Sigmoid colon (tissue), 7 donors: ENCODE measurements at places on chromosomes 12 and 14.

DNA sequence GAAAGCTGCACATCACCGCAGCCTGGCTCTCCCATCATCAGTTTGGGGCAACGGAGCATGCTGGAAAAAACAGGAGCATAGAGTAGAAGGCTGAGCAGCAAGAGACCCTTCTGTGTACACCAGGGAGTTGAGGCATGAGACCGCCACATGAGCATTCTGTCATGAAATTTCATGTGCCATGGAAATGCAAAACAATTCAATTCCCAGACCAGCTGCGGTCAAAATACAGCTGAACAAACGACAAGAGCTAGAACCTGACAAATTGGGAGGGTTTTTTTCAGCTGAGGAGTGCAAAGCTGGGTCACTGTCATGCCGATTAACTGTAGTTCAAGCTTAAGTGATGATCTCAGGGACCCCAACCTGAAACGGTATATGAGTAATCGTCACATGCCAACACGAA lies 37.1 kb downstream of the TMEM30B start:
- DNase-seq: no peak

DNA sequence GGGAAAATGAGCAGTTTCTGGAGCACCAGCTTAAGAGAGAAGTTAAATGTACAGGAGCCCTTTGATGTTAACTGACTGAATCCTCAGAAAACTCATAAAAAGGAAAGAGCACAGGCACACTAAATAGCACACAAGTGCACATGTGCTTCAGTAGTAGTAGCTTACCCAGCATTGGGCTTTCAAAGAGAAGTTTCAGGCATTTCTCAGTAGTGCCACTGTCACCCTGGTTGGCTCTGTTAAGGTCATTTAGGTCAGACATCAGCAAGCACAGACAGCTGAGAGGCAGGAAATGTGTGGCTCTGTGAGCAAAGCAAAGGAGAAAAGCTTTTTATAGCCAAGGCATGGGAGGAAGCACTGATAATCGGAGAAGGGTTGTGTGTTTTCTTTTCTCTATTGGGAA lies 96.3 kb upstream of the HIF1A start:
- no peak for DNase-seq

DNA sequence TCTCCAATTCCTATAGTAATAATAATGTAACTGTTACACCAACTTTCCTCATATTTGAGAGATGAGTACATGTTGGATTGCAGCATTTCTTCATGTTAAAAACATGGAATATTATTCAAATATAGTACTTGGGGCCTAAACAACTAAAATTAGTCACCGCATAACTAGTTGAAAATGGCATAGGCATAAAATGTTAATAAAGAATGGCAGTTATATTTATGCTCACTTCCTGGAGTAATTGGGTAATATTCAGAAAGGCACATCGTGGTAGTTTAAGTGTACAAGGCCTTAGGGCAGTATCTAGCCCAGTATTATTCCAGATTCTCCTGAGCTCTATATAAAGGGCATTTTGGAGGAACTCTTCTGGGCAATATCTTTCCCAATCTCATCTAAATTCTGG lies 46.0 kb downstream of the ERGIC2 start:
- no peak for DNase-seq

DNA sequence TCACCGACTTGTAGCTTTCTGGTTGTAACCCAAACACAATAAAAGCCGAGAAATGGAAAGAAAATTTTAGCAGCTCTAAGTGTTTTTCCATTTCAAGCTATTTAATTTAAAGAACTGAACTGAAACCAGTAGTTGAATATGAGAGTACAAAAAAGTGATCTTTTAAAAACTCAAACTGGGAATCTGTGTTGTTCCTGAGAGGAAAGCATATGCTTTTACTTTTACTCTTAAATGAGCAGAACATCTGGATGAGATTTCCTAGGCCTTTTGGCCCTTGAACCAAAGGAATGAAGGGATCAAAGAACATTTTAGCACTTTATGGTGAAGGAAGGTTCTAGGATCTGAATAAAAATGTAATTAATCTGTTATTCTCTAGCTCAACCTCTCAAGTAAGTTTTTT lies 1.3 kb downstream of the KERA start:
- DNase-seq: no peak
